MCF 10A (cell line): ENCODE measurements at places on chromosomes 7 and 10.

DNA sequence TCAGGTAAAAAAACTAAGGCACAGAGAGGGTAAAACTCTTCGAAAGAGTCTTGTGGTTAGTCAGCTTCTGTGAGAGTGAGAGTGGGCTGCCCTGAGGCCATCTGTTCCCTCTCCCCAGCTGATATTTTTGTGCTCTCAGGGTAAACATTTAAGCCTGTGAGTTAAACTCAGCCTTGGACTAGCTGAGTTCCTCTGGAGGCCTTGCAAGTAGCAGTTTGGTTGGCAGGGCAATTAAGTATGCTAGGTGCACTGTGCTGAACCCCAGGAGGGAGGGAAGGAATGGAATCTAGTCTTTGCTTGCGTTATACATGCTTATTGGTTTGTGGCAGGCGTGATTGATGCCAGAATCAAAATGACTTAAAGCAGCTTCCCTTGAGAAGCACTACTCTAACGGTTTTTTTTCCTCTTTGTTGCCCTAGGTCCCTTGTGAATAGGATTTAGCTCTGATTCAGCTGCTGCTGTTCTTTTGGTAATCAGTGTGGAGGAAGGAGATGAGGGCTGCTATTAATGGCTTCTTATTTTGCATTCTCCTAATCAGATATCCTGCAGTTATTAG, 140.2 kb downstream of the AUTS2 start:
- DNase-seq: no peak

DNA sequence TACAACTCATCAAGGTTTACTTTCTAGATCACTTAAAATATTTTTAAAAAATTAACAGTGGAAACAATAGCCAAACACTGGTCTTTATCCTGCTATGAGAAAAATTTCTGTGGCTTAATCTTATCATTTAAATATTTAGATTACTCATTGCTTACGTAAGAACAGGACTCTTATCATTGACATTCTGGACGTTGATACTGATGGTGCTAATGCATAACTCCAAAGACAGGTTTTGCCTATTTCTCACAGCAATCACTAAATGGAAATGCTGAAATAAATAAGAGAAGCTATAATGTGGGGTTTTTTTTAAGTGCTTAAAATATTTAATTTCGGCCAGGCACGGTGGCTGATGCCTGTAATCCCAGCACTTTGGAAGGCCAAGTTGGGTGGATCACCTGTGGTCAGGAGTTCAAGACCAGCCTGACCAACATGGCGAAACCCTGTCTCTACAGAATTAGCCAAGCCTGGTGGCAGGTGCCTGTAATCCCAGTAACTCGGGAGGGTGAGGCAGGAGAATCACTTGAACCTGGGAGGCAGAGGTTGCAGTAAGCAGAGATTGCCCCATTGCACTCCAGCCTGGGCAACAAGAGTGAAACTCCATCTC, 195.0 kb downstream of the HGF start:
- DNase-seq: no peak

- no peak for DNase-seq
These were observed 151.5 kb upstream of the KLF6 start for GRCh38 chr10:3936422-3937040.

DNA sequence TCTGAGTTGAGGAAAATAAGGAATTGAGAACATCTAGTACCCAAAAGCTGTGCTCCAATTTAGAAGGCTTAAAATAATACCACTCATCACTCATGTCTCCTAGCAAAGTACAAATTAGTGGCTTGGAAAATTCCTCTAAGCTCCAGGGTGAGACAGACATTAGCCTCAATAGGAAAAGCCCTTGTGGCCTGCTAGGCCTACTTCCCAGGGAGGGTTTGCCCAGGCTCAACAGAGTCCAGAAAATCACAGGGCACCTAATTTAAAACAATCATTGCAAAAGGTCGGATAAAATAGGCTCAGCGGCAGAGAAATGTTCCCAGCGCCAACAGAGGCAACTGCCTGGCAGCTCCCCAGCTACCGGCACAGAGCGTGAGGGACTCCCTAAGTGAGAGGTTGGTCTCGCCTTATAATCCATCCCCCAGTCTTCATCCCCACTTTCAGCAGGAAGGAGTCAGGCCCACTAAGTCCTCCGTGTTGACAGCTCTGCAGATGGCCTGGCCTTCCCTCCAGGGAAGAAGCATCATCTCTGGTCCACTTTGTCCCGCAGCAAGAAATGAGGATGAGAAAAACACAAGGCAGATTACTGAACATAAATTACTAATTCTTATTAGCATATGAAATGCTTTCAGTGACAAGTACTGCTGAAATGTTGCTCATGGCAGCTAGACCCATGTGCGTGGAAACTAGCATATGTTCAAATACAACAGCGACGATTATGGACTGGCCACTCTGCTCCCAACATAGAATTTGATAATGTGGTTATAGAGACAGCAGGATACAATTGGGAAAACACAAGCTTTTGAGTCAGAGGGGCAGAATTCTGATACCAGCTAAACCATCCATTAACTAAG, 1177.7 kb upstream of the AUTS2 start:
- no peak for DNase-seq

DNA sequence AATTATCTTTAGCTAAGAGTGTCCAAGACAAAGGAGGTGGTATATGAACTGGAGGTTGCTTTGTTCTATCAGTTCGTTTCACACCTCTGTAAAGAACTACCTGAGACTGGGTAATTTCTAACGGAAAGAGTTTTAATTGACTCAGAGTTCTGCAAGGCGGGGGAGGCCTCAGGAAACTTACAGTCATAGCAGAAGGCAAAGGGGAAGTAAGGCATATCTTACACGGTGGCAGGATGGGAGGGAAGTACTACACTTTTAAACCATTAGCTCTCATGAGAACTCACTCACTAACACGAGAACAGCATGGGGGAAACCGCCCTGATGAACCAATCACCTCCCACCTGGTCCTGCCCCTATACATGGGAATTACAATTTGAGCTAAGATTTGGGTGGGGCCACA, 1202.3 kb upstream of the LRRTM3 start:
- DNase-seq: no peak

GRCh38 chr7:121480566-121481335, 84.6 kb upstream of the FAM3C start:
- no peak for DNase-seq

DNA sequence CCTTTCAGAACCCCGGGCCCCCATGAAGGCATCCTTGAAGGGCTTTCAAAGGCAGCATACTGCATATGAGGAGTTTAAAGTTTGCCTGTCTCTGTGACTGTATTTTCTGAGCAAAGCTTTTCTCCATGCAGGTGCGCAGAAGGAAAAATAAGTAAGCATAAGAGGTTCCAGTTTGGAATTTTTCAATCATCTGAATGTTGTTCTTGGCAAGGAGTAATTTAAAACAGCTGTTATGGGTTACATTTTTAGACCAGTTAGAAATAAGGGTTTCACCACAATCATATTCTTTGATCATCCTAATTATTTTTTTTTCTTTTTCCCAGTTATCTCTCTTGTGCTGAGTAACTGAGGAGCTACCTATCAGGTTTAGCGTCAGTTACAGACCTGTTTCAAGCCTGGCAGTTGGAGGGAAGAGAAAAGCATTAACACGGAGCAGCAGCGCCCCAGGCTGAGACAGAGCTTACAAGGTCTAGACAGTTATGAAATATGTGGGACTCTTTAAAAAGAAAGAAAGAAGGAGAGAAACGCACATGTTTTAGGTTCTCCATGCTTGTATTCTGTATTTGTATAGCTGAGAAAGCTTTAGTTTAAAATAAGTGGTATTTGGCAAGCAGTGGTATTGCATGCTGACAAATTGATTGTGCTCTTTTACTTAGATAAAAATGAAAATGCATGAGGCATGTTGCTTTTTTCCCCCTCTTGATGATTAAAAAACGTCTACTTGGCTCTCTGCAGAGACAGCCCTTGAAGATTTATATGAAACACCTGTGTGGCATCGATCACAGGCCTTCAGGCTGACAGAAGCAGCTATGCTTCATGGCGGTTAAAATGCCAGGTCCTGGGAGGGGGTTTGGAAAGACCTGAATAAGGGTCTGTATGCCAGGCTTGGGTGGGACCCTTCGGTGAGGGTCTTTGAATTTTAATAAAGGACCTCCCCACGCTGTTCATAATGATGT, 157.6 kb downstream of the GRK5 start:
- DNase-seq: no peak

DNA sequence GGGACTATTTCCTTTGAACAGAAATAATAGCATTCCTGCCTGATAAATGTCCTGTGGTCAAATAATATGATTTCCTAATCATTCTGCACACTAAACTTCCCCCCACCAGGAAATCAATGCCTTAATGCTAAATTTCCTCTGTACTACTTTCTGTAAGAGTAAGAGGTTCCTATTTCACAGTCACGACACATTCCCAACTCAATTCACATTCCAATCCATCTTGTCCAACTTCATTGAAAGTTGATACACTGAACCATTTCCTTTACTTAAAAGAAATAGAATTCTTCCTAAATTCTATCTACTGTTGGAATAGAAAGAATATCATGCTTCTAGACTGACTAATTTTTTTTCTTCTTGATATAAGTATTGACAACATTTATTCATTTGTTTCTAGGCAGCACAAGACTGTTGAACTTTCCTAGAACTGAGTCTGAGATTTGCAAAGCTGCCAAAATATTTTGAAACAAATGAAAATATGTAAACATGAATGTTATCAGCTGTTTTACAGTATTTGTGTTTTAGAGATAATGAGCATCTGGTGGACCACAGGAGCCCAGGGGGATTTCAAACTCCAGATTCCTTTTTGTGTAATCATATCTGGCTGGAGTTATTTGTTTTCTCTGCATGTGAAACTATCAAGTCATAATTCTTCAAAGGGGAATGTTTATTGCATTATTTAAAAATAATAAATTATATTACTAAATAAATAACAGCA, 121.5 kb downstream of the TPST1 start:
- DNase-seq: peak; percentile 23

GRCh38 chr10:60570896-60571295, 181.2 kb upstream of the ANK3 start:
- DNase-seq: no peak

DNA sequence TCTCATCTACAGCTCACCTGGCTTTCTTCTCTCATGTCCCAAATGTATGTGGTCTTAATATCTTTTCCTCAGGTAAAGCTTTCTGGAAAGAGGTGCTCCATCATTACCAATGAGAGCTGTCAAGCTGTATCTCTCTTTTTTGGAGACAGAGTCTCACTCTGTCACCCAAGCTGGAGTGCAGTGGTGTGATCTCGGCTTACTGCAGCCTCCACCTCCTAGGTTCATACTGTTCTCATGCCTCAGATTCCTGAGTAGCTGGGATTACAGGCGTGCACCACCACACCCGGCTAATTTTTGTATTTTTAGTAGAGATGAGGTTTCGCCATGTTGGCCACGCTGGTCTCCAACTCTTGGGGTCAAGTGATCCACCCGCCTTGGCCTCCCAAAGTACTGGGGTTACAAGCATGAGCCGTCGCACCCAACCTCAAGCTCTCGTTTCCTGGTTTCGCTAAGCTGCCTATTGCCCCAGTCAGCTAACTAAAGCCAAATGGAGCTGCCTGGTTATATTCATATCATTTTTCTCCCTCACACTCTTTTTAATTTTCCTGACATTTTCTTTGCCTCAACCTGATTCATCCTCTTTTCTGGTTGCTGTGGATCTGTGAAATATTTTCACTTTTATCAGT, 60.5 kb downstream of the SUFU start:
- no peak for DNase-seq
